ENCODE measurements at places on chromosomes 5 and 9.

DNA sequence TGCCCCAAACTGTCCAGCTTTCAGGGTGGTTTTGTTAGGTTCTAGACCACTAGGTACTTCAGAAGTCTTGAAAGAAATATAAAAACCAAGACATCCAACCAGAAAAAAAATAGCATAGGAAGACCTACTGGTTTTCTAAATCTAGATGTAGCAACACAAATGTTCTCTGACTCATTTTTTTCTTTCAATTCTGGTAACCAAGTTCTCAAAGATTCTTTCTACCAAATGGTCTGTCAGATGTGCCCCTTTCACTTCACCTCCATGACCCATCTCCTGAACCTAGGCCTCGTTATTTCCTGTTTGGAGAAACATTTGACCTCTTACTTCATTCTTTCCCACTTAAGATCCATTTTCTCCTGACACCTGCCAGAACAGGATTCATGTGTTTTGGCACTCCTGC lies 355.3 kb downstream of the KIAA0825 start:
- DNase-seq, result no peak

DNA sequence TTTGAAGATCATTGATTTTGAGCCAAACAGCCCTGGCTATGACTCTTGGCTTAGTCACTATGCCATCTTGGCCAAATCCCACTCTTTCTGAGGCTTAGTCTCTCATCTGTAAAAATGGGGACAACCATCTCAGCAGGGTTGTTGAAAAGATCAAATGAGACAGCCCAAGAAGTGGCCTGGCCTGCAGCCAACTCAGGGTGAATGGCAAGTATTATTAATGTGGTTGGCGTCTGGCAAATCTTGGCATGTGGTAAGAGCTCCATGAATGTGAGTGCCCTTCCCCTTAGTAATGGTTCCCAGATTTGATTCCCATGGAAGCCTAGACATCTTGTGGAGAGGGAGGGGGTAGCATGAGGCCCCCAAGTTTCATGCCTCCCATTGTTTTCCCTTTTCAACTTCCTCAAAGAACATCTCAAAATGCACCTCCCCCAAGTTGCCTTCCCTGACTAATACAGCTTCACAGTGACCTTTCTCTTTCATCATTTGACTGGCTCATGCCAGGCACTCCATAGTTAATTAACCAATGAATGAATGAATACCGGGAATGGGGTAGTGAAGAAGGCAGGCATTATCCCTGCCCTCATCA lies 11.8 kb upstream of the TGFBI start:
- no peak for DNase-seq

DNA sequence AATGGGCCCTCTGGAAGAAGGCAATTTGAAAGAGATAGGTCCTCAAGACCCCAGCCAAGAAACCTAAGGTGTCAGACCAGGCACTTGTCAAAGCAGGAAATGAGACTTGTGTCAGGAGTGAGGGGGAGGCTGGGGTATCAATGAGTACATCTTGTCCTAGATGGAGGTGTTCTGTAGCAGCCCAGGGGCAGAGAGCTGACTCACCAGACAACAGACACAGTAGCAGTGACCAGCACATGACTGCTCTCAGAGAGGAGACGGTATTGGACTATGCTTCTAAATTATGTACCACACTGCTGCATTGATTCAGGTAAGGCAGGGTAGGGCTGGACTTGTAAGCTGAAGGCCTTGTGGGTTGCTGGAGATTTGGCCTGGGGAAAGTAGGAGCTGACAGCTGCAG lies 551.2 kb upstream of the KLF4 start:
- DNase-seq, result no peak

DNA sequence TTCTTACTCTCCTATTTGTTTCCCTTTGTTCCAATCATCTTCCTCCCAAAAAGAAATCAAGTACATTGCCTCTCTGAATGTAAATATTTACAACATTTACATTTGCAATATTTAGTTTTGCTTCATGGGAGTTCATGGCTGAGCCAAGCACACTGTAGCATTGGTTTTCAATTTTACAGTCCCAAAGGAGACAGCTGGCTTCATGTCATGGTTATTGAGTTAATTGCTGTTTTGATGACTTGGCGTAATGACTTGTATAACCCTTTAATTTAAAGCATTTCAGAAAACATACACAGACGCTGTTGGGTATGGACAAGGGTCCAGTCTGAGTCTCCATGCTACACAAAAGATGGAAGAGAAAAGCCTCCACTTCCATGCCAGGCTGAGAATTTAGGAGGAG lies 25.6 kb upstream of the VLDLR start:
- DNase-seq, result no peak

DNA sequence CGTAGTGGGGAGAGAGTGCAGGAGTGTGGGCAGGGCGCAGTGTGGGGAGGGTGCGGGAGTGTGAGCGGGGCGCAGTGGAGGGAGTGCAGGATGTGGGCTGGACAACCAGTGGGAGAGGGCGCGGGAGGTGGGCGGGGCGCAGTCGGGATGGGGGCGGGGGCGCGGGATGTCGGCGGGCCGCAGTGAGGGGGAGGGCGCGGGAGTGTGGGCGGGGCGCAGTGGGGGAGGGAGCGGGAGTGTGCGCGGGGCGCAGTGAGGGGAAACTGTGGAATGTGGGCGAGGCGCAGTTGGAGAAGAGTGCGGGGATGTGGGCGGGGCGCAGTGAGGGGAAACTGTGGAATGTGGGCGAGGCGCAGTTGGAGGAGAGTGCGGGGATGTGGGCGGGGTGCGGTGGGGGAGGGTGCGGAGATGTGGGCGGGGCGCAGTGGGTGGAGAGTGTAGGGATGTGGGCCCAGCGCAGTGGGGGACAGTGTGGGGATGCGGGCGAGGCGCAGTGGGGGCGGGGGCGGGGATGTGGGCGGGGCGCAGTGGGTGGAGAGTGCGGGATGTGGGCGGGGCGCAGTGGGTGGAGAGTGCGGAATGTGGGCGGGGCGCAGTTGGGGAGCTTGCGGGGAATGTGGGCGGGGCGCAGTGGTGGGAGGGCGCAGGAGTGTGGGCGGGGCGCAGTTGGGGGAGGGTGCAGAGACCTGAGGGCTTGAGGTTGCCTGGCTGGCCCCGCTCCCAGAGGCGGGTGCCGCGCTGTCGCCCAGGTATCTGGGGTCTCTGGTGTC lies at the start of gene NXNL2:
Gene NXNL2, plus strand, starts transcription at position 723 of the 770 bp plus-strand sequence. CDS start 257 bp downstream, outside the sequence.
- peak; percentile 55 for DNase-seq

DNA sequence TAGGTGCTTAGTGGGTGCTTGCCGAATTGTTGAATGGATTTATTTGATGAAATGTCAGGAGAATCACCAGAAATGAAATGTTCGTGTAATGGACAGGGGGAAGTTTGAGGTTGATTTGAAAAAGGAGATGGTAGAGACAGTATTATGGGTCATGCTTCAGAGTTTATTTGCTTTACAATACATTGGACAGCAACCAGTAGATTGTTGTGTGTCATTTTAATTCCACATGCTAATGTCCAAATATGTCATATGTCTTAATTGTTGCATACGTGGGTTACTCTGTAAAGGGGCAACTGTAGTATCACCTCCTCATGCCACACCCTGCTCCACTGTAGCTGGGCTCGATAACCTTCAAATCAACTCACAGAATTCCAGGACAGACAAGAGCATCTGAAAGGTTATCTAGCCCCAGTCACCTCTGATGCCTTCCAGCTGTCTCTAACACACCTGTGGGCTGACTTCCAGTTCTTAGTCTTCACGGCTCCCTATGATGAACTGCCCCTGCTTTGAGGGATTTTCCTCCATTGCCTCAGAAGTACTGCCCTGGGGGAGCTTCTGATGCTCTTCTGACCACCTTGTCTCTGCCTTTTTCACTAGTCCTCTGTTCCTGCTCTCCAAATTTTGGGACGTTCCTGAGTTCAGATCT lies 1.7 kb downstream of the PDCD1LG2 start:
- DNase-seq, result no peak

DNA sequence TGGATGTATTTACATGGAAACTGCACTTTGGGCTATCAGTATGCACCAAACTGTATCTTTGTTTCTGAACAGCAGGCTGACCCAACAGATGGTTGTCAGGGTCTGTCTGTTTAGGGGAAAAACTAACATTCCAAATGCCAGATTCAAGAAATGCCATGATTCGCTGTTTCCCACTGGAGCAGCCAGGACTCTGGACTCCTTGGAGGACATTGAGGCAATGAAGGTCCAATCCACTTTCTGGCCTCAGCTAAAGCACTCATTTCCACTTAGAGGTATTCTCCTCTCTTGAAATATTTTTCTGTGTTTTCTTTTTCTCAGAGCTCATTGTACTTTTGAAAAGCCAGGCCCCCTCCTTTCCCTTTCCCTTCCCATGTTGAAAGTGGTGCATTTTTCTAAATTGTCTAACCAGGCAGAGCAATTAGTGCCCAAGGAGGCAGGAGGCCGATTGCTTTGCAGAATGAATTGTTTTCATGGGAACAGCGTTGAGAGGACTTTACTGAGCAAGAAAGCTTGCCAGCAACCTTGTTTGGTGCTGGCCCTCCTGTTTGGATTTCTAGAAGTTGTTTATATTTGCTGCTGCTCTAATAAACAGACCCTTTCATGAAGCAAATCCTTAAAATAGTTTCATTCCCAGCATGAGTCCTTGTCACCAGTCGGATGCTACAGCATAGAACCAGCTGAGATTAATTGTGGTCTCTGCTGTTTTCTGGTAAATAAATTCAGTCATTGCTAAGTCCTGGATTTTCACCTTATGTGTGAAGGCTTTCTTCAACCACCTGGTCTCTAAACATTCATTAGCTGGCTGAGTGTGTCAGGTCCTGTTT lies 132.8 kb upstream of the TAF11L2 start:
- DNase-seq, result no peak

- no peak for DNase-seq
Observed at GRCh38 chr5:58382131-58382534, 77.8 kb downstream of the PLK2 start.

GRCh38 chr5:146753641-146754040 lies 124.9 kb downstream of the PPP2R2B start:
- DNase-seq, result no peak

DNA sequence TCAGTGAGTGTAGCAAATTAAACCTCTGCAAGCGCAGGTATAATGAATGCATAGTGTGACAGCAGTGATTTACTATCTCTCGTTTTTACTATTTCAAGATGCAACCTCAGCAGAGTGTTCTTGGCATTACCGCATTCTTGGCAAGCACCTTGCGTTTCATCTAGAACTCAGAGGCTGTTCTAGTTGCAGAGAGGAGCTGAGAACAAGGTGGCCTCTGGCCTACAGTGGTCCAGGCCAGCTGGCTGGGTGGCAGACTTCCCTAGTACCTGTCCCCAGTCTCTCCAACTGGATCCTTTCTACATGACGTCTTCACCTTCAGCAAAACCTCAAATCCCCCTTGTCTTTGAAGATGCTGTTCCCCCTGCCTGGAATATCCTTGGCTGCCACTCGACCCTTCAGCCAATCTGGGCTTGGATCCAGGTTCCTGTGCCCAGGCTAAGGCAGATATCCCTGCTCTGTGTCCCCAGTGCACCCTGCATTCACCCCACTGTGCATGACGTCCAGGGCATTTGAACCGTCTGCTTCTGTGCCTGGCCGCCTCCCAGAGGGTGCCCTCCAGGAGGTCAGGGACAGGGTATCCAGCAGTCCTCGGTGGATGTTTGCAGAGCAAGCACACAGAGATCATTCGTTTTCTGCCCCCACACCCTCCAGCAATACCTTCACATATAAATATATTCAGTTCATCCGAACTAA lies 120.4 kb upstream of the CPEB4 start:
- DNase-seq, result no peak

- no peak for DNase-seq
Observed at GRCh38 chr9:129442803-129443511, 177.9 kb downstream of the C9orf50 start.

DNA sequence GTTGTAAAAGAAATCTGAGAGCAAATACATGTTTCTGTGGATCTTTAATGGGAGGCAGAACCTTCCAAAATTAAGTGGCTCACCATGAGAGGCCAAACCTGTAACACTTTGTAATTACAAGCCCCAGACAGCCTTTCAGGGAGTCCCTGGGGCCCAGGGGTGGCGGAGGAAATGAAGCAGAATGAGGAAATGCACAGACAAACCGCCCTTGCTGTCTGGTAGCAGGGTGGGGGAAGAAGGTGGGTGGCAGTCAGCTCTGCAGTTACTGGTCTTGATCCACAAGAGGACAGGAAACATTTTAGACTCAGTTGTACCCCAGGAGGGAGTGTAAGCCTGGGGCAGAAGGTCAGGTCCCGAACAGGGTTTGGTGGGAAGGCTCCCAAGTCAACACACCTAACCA lies 6.5 kb downstream of the ARL14EPL start:
- DNase-seq, result no peak

DNA sequence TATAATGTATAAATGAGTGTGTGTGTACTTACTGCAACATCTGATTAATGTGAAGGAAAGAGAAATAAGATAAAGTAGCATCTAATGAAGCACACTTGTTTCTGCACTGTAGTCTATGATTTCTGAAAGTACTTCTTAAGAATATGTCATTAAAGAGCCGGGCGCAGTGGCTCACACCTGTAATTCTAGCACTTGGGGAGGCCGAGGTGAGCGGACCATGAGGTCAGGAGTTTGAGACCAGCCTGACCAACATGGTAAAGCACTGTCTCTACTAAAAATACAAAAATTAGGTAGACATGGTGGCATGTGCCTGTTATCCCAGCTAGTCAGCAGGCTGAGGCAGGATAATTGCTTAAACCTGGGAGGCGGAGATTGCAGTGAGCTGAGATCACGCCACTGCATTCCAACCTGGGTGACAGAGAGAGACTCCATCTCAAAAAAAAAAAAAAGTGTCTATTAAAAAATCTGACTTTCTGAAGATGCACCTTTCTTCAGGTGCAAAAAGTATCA lies 556.9 kb downstream of the PTPRD start:
- DNase-seq, result no peak

- no peak for DNase-seq
Observed at GRCh38 chr5:14767053-14767452, 102.5 kb downstream of the OTULIN start.

- no peak for DNase-seq
Observed at GRCh38 chr5:110333384-110333783, 393.1 kb downstream of the TMEM232 start.

DNA sequence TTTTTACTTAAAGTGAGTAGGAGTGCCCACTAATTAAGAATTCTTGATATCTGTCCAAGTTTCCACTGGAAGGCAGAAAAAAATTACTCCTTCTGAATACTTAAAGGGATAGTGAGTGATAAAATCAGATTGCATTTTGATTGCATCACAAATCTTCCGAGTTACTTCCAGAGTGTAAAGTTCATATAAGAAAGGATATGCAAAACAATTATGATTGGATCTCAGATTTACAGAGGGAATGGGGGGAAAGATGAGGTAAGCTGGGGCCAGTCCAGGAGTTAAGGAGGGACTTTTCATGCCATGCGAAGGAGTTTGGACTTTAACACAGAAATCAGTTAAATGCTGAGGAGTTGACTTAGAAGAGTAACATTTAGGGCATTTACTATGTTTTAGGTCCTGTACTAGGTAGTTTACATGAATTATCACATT lies 9.3 kb upstream of the RNF145 start:
- DNase-seq, result no peak

DNA sequence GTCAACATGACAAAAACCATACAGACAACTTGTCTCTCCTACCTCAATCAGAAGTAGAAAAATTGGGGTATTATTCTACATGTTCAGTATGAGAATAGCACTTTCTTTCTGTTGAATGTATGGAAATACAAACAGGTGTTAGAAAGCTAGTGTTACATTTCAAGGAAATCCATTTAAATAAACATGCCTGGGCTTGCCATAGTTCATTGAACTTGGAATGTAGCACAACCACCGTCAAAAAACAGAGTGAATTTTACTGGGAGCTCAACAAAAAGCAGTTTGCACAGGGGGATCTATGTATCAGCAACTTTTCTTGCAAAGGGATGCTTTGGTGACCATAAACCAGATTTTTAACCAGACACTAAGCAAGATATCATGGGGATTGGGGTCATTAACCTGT lies 307.9 kb upstream of the SMARCA2 start:
- no peak for DNase-seq

- peak; percentile 17 for DNase-seq
Observed at GRCh38 chr5:86880785-86881492, 263.2 kb downstream of the COX7C start.

Measured in D721Med (cell line).